NCI-H1092 (cell line): ENCODE measurements at places on chromosomes 5 and 9.

DNA sequence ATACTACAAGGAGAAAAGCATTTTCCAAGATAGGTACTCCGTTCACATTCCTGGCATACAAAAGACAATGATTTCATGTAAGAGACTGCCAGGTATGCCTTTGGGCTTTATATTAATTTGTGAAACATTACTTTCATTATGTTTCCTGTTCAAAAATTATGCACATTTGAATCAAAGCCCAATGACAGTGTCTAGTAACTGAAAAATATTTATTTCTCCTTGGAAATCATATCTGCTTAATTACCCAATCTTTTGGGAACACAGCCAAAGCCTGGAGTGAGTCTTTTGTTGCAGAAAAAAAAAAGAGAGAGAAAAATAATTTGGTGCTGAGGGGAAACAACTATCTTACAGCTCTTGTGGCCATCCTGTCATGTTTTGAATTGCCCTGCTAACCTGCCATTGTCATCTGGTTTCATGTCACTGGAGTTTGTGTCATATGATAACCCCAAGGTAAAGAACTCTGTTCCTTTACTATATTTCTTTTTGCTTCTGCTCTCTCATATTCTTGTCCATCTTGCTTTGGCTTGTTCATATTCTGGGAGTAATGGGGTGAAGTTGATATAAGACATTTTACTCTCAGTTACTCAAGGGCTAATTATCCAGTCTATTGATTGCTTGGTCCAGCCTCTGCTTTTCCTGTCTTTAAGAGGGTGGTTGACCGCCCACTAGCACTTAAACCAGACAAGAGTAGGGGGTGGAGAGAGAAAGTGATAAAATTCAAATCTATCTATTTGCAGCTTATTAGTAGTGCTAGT, 238.3 kb upstream of the NUDT12 start:
- no peak for DNase-seq

DNA sequence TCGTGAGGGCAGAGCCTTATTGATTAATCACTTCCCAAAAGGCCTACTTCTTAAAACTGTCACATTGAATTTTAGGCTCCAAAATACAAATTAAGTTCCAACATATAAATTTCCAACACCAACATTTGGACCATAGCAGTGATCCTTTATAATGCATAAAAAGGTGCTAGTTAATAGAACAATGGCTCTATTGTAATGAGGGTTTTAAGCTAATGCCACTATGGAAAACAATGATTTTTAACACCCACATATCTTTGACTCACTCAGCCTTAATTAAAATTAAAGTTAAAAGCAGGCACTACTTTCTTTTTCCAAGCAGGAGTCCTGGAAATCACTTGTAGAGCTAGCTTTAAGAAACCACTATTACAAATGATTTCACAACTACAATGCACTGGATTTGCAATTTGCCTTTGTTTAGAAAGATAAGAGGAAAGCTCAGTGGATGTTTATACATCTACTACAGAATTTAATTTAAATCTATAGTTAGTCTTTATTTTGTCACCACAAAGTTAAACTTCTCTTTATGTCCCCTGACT, 41.8 kb downstream of the DPYSL3 start:
- DNase-seq, result no peak

GRCh38 chr5:177545487-177546257, 8.7 kb downstream of the FAM193B start:
- no peak for DNase-seq

- no peak for DNase-seq
Observed at GRCh38 chr5:7980881-7981280, 111.9 kb downstream of the MTRR start.

- no peak for DNase-seq
Observed at GRCh38 chr9:69768716-69769115, 8.9 kb upstream of the PTAR1 start.

DNA sequence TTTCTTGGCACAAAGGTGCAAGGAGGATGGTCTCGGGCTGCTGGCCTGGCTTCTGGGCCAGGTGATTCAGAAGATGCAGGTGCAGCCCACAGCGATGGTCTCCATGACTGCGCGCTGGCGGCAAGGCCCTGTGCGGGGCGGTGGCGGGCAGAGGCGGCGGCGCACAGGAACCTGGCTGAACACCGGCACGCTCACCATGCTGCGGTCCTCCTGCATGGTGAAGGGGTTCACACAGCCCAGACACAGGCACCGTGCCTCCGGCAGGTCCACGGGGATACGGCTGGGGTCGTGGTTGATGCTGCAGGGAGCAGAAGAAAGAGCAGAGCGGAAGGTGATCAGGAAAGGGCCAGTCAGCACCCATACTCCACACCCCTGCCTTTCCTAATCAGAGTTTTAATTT, 4.8 kb downstream of the IL17B start:
- DNase-seq, result no peak

DNA sequence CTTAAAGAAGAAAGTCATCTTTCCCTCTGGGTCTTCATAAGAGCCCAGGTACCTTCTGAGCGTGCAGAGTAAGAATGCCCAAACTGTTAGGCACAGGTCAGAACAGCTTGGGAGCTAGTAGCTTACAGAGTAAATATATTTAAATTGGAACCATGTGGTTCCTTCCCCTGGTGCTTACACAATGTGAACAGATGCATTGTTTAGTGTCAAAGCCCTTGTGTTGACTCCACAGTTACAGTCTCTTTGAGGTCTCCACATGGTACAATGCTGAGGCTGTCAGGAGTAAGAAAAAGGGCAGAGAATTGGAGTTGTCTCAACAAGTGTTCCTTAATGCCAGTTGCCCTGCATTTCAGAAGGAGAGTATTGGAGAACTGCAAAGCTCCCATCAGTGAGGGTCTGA, 188.5 kb downstream of the PAPPA start:
- no peak for DNase-seq

DNA sequence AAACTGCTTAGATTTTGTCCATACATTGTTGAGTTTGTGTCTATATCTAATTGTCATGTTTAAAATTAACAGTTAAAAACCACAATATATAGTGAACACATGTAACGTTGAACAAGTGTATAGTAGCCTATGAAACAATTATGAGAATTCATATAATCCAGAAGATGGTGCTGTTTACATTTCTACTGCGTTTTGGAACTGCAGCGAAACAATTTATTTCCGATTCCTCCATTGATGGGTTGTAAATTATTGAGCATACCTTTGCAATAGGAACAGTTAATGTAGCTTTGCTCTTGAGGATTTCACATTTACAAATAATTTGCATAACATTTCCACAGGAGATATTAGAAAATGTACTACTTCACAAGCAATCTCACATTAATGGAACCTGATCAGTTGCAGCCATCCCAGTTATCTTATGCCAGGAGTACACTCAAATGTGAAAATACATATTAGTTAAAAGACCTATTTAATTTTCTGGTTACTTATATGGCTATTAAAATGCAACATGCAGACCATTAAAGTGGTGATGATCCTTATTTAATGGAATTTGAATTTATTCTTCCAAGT, 411.8 kb downstream of the CDH10 start:
- no peak for DNase-seq

DNA sequence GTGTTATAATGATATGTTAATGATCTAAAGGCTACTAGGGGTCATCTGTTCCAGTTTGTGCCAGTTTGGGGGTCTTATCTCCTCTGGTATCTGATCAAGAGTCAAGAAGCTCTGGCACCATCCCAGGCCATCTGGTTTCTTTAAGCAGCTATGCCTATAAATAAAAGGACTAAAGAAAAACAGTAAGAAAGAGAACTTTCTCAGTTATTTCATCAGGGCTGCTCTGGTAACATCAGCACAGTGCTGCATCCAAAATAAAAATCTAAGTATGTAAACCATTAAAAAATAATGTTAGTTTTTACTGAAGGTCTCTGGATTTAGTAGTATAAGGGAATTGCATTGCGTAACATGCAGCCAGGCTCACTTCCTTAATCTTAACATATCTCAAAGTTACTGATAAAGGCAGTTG, 185.0 kb downstream of the NR2F1-AS1 start:
- DNase-seq, result no peak

GRCh38 chr9:133640580-133641395, 4.6 kb downstream of the DBH start:
- no peak for DNase-seq

DNA sequence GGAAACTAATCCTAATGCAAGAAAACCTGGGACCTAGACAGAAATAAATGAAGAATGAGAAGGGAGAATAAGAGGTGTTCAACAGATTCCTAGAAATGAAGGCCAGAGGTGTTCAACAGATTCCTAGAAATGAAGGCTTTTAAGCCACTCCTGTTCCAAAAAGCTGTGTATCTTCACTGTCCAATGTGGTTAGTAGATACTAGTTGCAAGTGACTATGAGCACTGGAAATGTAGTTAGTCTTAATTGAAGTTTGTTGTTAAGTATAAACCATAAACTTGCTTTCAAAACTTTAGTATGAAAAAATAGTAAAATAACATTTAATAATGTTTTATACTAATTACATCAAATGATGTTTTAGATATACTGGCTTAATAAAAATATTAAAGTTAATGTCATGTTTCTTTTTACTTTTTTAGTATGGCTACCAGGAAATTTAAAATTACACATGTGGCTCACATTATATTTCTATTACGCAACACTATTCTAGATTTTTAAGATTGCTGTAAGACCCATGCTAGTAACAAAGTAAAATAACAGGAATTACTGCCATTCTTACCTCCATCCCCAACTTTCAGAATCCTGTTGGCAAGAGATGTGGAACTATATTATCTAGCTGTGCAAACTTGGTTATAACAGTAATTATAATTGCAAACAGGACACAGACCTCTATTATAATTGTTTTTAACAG, 57.5 kb downstream of the RICTOR start:
- no peak for DNase-seq

- DNase-seq, result no peak
Observed at GRCh38 chr5:94890907-94891306, 272.4 kb downstream of the SLF1 start.

- DNase-seq, result no peak
Observed at GRCh38 chr5:53814819-53815218, 254.4 kb downstream of the NDUFS4 start.

DNA sequence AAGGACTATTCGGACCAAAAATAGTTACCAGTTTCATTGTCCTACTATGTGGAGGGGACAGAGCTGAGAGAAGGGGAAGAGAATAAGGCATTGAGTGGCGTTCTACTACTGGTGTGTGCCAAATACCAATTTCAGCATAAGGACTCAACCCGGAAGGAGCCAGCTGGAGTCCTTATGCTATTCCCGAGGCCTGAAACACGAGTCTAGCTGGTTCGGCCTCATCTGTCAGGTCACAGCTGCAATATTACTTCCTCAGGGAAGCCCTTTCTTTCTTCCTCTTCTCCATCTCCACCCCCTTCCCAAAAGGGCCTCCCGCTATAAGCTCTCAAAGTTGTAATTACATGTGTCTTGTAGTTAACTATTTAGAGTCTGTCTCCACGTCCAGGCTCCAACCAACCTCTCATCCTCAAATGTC, 20.5 kb upstream of the FER start:
- DNase-seq, result no peak
